ENCODE measurements at places on chromosomes 4 and X.

DNA sequence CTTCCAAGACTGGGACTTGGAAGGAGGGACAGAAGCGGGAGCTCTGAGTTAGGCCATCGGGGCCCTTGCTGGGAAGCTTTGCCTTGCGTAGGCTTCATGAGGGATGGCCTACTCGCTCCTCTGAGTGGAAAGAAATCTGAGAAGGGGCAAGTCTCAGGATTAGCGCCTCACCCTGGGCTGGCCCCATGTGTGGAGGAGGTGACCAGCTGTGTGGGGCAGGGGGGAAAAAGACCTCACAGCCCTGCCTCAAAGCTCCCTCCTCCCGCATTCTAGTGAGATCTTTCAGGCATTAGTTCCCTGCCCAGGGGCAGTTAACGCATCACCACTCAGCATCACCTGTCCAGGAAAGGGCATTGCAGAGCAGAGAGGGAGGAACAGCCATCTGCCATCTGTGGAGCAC is 156.1 kb downstream of the ENPP6 start:
- no peak for DNase-seq

GRCh38 chr4:169976951-169977350 is 49.2 kb downstream of the MFAP3L start:
- no peak for DNase-seq

DNA sequence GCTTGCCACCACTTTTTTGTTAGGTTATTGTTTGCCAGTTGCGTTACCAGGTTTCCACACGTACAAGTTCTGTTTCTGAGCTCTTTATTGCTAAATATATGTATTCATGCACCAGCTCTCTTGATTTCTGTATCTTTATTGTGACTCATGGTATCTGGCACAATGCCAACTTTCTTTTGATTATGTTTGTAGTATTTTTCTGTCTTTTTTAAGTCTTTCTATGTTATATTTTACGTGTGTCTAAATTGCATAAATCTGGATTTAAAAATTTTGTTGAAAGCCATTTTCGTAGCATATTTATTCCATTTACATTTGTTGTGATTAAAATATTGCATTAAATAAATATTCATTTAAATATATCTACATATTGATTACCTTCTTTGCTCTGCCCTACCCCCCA is 73.8 kb downstream of the KDM6A start:
- no peak for DNase-seq

GRCh38 chr4:78781139-78781538 is 5.0 kb downstream of the BMP2K start:
- no peak for DNase-seq

DNA sequence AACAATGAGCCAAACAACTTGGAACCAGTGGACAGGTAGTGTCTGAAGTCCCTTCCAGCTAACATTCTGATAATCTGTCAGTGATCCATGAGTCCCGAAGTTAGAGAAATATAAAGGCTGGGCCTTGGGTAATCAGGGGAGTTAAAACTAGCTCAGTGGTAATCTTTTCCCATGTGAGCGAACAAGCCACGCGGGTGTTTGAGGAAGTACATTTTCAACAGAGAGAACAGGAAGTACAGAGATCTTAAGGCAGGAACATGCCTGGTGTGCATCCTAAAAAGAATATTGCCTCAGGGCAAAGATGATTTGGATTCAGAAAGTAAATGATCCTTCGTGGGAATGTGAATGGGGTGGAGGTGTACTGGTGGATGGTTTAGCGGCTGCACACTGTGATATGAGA is 42.9 kb downstream of the FNIP2 start:
- peak; percentile 29 for DNase-seq
